ENCODE measurements at places on chromosomes 12 and 14.

GRCh38 chr12:57803319-57803893, 15.1 kb downstream of the AVIL start:
- peak overlapping the region; percentile 5 for H3K27ac ChIP-seq
- H3K27me3 ChIP-seq, result no peaks in the 10 kb centered on the region
- no peak overlapping the region for H3K4me3 ChIP-seq
- no peak for DNase-seq

DNA sequence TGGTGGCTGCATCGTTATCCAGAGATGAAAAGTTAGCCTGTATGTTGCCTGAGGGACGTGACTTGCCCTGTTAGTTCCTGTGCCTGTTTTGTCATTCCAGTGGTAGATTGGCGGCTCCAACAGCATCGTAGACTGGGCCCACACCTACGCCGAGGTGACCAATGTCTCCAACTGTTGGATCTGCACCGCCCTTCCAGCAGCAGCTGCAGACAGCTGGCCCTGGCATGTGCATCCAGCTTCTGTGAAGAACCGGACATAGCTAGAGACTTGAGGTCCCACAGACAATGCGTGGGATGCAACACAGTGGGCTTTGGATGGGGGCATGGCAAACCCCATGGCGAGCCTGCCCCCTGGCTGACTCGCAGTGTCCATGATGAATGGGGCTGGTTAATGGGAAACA, 93.0 kb upstream of the TMPO start:
- no peaks in the 10 kb centered on the region for H3K36me3 ChIP-seq

DNA sequence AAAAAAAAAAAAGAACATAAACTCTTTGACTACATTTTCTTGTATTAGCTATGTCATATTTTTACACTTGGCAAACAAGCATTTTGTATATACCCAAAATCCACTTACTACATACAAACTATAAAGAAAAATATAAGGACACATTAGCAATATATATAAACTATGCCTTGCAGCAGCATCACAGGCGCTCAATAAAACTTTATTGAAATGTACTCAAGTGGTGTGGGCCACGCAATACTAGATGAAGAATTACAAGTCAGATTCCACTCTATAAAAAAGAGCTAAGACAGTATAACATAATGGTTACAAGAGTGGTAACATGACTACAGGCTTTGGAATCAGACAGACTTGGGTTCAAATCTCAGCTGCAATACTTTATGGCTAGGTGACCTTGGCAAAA, 3.1 kb upstream of the AP4S1 start:
- no peak for DNase-seq
- no peak overlapping the region for H3K4me3 ChIP-seq
- H3K4me1 ChIP-seq, result peaks cover 31% of the 10 kb centered on the region
- no peaks in the 10 kb centered on the region for H3K36me3 ChIP-seq
- H3K27me3 ChIP-seq, result no peaks in the 10 kb centered on the region

- DNase-seq, result no peak
- H3K4me3 ChIP-seq, result no peak overlapping the region
- no peaks in the 10 kb centered on the region for H3K4me1 ChIP-seq
- no peak overlapping the region for H3K27ac ChIP-seq
- no peaks in the 10 kb centered on the region for H3K36me3 ChIP-seq
- no peaks in the 10 kb centered on the region for H3K27me3 ChIP-seq
These were observed 319.9 kb downstream of the AEBP2 start for GRCh38 chr12:19759227-19759626.

DNA sequence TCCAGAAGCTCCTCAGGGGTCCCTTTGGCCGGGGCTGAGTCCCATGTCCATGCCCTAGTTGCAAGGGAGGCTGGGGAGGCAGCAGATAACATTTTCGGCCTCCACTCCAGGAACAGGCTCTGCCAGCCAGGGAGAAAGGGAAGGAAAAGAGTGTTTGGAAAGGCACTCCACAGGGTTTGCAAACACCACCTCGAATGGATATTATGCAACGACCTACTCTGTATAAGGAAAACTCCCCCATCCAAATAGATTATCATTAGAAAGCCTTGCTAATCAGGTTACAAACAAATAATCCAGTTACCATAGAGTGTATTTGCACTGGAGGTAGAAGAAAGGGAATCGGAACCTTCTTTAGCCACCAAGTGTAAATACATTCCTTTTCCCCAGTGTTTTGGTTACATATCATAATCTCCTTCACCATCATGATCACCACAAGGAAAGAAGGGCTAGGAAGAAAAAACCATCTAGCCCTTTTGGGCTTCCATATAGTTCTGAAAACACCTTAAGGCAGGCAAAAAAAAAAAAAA, 40.4 kb downstream of the TMCC3 start:
- H3K27me3 ChIP-seq, result no peaks in the 10 kb centered on the region
- H3K36me3 ChIP-seq, result no peaks in the 10 kb centered on the region
- no peak for DNase-seq
- H3K27ac ChIP-seq, result no peak overlapping the region
- H3K4me3 ChIP-seq, result no peak overlapping the region

DNA sequence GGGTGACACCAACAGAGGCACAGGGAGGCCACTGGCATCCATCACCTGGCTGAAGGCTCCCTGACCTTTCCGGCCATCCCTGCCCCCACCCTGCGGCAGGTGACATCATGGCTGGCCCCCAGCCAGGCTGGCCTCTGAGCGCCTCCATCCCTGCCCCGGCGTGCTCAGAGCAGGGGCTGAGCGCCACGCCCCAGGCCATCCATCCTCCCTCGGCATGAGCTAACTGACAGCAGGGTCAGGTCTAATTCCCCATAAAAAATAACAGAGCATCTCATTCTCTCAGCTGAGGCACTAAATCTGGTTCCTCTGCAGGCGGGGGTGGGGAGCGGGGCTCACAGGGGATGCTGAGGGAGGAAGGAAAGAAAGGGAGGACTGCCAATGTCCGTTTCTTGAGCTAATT, 50.7 kb downstream of the PRIMA1 start:
- no peaks in the 10 kb centered on the region for H3K36me3 ChIP-seq
- DNase-seq, result no peak
- H3K27me3 ChIP-seq, result no peaks in the 10 kb centered on the region
- no peak overlapping the region for H3K27ac ChIP-seq
